SJSA1 (cell line): ENCODE measurements at places on chromosomes 11 and 22.
A peak's percentile ranks its signal among the peaks of the same experiment; 100 is the strongest.

DNA sequence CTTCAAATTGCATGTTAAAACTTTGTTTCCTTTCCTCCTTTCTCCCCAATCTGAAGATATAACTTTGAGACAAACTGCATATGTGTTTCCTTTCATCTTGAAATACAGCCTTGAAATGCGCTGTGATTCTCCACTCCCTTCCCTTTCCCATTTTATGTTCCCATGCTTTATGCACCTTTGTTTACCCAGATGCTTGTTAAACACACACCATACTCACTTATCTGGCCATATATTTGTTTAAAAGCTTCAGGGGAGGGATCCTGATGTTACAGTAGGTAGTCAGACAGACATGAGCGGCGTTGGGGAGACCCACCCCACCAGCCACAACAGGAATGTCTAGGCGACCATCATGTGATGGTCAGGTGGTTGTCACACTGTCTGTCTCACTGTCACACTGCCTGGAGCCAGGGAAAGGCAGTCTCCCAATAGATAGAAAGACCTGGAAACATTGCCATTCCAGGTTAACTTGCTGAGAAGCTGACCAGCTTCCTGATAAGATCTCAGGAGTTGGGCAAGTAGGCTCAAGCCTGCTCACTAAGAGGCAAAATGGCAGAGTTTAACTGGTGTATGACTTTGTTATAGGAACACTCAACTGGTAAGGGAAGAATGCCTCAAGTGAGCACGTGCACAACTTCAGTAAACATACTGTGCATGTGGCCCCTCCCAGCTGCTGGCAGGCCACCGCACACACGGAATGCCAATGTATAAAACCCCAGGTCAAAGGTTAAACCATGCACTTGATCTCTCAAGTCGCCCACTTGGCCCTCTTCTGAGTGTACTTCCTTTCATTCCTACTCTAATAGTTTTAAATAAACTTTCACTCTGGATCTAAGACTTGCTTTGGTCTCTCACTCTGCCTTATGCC, 23.5 kb upstream of the MSANTD2 start:
- DNase-seq: no peak

DNA sequence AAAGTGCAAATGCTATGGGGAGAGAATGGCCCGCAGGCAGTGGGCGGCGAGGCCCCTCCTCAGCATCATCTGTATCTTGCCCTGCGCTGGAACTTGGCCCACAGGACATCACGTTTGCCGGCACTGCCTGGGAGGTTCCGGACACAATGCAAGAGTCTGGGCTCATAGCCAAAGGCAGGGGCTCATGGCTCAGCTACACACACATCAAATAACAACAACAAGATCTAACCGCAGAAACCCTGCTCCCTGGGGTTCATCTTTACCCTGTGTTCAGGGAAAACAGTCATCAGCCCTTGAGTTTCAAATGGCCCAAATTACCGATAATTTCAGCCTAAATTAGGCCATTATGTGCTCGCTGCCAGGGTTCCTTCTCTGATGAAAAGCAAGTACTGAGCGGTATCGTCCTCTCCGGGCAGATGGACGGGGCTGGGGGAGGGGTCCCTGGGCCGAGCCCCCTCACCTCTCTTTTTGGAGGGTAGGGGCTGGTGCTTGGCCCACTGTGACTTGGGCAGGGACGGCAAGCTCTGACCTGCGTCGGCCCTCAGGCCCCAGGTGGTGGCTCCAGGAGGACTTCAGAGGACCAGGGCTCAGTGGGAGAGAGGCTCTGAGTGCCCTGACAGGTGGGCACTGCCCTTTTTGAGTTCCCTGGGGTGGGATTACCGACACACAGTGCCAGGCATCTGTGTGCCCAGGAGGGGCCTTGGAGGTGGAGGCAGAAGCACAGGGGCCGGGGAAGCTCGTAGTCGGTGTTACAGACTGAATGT, 25.0 kb upstream of the GAL start:
- DNase-seq: peak; percentile 91

DNA sequence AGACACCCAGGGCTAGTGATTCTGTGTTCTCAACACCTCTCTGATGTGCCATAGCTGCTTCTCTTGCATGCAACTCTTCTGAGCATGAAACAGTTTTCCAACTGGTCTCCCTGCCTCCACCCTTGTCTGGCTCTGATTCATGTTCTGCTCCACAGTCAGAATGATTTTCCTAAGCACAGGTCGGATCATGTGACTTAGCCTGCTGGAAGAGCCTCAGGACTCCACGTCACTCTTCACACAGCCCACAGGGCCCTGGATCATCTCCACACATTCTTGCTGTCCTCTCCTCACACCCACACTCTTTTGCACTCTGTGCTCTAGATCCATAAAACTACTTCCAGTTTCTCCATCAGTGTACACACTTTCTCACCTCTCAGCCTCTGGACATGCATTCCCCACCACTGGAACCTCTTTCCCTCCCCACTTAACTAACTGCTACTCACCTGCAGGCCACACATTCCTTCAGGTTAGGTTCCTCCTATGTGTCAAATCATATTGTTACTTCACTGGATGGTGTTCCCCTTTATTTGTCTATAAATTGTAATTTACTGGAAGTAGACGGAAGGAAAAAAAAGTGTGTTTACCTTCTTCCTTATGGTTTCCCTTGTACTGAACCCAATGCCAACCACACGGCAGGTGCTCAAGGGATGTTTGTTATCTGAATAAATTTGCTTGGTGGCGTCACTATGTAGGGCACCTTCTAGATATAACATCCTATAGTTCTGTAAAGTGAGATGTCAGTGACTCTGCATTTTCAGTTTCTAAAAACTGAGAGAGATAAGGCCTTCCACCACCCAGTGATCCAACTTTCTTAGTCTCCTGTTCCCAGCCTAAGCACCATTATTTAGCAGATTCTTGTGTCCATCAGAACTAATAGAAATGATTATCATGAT, 133.7 kb downstream of the ETS1 start:
- peak; percentile 30 for DNase-seq

DNA sequence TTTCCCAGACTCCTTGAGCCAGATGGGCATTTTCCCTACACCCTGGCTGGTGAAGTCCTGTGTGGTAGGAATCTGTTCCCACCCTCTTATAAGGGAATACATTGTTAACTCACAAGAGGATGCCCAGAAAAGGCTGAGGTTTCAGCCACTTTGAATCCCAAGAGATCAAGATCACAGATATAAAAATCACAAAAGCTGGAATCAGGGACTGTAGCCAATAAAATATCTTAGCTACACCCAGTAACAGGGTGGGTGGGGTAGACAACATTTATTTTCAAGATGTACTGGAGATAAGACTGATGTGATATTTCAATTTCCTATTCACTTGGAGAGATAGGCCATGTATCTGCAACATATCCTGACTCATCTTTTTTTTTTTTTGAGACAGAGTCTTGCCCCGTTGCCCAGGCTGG, 50.3 kb downstream of the COPB1 start:
- DNase-seq: no peak

DNA sequence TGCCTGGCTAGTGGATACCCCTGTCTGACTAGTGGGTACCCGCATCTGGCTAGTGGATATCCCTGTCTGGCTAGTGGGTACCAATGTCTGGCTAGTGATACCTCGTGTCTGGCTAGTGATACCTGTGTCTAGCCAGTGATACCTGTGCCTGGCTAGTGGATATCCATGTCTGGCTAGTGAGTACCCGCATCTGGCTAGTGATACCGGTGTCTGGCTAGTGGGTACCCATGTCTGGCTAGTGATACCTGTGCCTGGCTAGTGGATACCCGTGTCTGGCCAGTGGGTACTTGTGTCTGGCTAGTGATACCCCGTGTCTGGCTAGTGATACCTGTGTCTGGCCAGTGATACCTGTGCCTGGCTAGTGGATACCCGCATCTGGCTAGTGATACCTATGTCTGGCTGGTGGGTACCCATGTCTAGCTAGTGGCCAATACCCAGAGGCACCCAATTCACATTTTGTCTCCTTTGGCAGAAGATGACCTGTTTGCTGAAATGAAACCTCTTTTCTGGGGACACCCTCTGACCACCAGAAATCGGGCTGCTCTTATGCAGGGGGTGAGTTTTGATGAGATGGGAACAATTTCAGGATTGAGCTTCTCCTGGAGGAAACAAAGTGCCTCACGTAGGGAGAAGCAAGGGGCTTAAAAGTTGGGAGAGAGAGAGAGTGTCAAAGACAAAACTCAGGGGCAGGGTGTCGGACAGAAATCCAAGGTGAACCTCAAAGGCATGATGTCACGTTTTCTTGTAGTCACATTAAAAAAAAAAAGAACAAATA, 63.4 kb downstream of the SMIM38 start:
- DNase-seq: peak; percentile 47

DNA sequence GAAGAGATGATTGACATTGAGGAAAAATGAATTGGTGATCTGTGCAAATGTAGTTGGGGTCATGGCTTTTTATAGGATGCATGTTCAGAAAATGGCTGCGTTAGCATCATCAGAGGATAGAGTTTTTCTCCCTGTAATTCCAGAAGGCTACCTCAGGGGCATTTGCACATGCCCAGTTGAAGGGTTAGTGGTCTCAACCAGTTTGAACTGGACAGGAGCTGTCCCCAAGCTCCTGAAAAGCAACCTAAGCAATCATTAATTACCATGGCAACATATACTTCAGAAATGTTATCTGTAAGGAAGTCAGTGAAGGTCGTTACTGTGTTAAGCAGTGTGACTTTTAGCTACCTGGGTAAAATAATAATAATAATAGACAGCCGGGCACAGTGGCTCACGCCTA, 29.3 kb downstream of the TUG1 start:
- DNase-seq: no peak

DNA sequence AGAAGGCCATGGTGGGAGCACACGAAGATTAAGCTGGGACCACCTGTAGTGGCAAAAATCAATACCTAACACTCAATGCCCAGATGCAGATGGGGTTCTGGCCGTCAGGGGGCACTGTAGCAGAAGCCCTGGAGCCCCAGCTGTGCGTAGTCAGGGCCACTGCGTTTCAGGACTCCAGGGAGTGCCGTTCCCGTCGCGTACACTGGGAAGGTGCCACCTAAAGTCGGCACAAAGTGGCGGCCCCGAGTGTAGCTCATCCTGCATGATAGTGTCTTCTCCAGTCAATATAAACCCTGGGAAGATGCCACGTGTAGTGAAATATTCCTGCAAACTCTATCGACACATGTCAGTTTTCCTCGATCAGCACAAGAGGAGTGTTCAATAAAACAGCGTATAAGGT, 123.8 kb upstream of the NTM start:
- no peak for DNase-seq

DNA sequence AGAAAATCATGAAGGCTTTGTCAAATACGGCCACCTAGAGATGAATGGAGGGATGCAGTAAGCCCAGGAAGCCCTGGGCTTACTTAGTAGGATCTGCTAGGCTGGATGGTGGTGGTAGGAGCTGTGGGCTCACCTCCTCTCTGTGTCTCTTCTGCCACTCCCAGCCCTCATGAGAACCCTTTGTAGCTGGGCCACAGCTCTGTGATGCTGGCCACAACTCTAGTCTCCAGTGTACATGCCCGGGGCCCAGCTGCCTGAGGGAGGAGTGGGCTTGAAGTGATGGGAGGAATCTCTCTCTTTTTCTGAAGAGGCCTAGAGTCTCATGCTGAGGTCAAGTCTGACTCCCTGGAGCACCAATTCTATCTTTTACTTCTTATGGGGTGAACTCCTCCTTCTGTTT, 32.4 kb upstream of the SYT13 start:
- DNase-seq: peak; percentile 37

- DNase-seq: no peak
These were observed 36.5 kb downstream of the SYTL2 start for GRCh38 chr11:85774256-85775101.
